Epithelial cell of proximal tubule (primary cell): ENCODE measurements at places on chromosomes 2 and 18. TPM values are rescaled to one million over a fixed set of nuclear protein-coding genes. Genes with fewer than 3 reads are reported as not detected.

L3MBTL4 gene
- 0.65 and 4.0 TPM in 2 replicates for total RNA-seq

CRIM1 gene
- total RNA-seq = 123 and 143 TPM in 2 replicates

LDLRAD4 gene
- total RNA-seq = under 0.01 TPM in 1 of 2 replicates, not detected in the other

TUBB8B gene
- not detected in 2 replicates for total RNA-seq

PLEKHB2 gene
- 94.0 and 131 TPM in 2 replicates for total RNA-seq

LRRC30 gene
- total RNA-seq = not detected in 2 replicates

GPC1 gene
- total RNA-seq = 31.4 and 45.4 TPM in 2 replicates

GPAT2 gene
- total RNA-seq = 1.1 and 1.7 TPM in 2 replicates

KCNG2 gene
- total RNA-seq = not detected in 2 replicates

SLC19A3 gene
- 0.17 and 0.29 TPM in 2 replicates for total RNA-seq

PLGLB2 gene
- total RNA-seq = 1.7 TPM in 1 of 2 replicates, not detected in the other

DNAJB2 gene
- total RNA-seq = 31.8 and 54.8 TPM in 2 replicates

RMDN2 gene
- 1.5 and 2.8 TPM in 2 replicates for total RNA-seq

LHCGR gene
- not detected in 2 replicates for total RNA-seq

DSG2 gene
- total RNA-seq = 58.8 and 62.1 TPM in 2 replicates

OSR1 gene
- total RNA-seq = not detected in 2 replicates

SLC23A3 gene
- 0.06 TPM in 1 of 2 replicates, not detected in the other for total RNA-seq

UGT1A5 gene
- total RNA-seq = not detected in 2 replicates

ACMSD gene
- 0.23 and 0.29 TPM in 2 replicates for total RNA-seq

WDR75 gene
- total RNA-seq = 33.6 and 50.5 TPM in 2 replicates

IMMT gene
- 78.1 and 98.3 TPM in 2 replicates for total RNA-seq

TEX44 gene
- total RNA-seq = not detected in 2 replicates

AQP12B gene
- not detected in 2 replicates for total RNA-seq

RAB17 gene
- total RNA-seq = 0.94 and 6.1 TPM in 2 replicates

DYNAP gene
- not detected in 2 replicates for total RNA-seq

IL36A gene
- not detected in 2 replicates for total RNA-seq

WDR43 gene
- total RNA-seq = 52.2 and 80.2 TPM in 2 replicates

DTNA gene
- total RNA-seq = 7.5 and 15.2 TPM in 2 replicates

MYCN gene
- 0.51 and 3.0 TPM in 2 replicates for total RNA-seq

DCDC2C gene
- total RNA-seq = not detected in 2 replicates

ABCB11 gene
- total RNA-seq = not detected in 2 replicates

NT5DC4 gene
- total RNA-seq = not detected in 2 replicates

FAM124B gene
- 0.07 TPM in 1 of 2 replicates, not detected in the other for total RNA-seq

SCG2 gene
- 0.06 and 0.29 TPM in 2 replicates for total RNA-seq

FEZ2 gene
- 43.7 and 60.4 TPM in 2 replicates for total RNA-seq

BIN1 gene
- 99.0 and 103 TPM in 2 replicates for total RNA-seq
